KG1 (cell line): ENCODE measurements at places on chromosomes 1 and 21.

- DNase-seq = no peak
These were observed 1.4 kb downstream of the ZMYND12 start for GRCh38 chr1:42454403-42454802.

GRCh38 chr1:191707288-191707687 is 451.0 kb upstream of the RGS18 start:
- DNase-seq = no peak

DNA sequence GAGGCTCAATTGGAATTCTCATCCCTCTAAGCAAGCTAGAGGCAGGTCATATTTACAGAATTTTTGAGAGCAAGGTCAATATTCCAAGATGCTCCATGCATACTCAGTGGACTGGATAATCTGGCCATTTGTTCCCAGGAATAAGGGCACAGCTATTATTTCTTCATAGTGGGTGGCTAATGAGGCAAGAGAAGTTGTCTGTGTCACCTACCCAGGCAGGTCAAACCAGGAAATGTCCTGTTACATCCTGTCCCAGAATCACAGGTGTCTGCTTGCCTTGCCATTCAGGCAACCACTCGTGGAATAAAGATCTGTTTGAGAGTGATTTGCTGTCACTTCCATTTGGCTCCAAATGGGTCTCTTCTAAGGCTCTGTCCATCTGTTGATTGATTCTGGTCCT is 85.2 kb upstream of the ZP4 start:
- DNase-seq = no peak

GRCh38 chr1:22749919-22750684 is 39.5 kb downstream of the EPHB2 start:
- peak; percentile 6 for DNase-seq

DNA sequence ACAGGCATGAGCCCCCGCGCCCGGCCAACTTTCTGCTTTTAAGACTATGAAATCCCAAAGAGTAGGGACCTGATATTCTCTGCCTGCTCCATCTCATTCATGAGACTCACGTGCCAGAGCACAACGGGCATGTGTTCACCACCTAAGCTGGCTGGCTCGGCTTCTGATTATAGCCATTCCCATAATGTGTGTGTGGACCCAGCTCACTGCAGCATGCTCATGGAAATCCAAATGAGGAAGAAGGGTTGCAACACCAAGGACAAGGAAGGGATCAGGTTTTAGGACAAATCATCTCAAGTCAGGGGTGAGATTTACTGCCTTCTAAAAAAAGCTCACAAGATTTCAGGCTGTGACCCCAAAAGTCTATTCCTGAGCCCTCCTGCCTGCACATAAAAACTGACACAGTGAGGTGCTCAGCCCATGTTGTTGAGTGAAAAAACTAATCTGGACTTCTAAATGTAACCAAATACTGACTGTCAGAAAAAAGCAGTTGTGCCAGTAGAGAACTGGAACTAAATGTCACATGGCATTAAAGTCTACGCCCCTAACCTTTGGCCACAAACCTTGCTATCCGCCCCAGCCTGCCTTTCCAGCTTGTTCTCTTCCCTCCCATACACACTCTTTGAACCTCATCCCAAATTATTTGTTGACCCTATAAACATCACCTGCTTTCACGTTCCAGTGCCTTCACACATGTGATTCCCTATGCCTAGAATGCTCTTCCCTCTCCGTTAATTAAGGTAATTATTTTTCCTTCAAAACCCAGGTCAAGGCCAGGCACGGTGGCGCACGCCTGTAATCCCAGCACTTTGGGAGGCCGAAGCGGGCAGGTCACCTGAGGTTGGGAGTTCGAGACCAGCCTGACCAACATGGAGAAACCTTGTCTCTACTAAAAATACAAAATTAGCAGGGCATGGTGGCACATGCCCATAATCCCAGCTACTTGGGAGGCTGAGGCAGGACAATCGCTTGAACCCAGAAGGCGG is 9.1 kb upstream of the COA7 start:
- DNase-seq = no peak

- DNase-seq = no peak
These were observed 240.0 kb downstream of the DYRK1A start for GRCh38 chr21:37606549-37606948.

DNA sequence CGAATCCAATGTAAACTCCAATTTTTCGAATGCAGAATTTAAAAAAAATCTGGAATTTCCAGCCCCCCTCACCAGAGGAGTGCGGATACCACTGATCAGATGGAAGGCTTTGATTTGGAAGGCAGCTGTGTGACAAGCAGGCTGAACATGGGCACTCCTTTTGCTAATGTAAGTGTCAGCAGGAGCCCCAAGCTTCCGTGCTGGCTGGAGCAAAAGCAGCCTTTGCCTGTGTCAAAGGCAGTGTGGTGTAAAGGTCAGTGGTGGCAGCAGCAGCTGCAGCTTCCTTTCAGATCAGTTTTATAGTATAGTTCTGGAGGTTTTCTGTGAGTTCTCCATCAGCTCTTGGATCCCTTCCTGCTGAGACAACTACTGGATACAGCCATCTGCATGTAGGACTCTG is 259.9 kb downstream of the CTH start:
- DNase-seq = no peak

DNA sequence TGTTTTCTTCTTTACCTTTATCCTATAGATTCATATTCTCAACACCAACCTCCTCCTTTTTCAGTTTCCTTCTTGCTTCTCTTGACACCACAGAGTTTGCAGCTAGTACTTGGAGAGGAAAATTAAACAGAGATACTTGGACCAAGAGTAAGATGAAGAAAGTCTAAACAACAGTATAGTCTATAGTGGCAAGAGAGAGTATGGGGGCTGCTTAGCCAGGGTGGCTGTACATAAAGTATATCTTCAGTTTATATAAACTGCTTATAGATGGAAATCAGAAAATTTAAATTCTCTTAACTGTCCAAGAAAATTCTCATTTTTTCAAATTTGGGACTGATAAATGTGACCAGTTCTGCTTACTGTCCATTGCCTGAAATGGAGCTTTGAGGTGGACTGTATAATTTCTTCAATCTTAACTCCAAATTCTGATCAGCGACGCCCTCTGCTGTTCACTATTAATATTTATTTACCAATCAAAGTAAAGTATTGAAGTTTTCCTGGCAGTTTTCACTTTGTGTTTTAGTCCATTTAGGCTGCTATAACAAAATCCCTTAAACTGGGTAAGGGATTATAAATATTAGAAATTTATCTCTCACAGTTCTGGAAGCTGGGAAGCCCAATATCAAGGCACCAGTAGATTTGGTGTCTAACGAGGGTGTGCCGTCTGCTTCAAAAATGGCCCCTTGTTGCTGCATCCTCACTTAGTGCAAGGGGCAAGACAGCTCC is 14.8 kb upstream of the METTL18 start:
- no peak for DNase-seq

DNA sequence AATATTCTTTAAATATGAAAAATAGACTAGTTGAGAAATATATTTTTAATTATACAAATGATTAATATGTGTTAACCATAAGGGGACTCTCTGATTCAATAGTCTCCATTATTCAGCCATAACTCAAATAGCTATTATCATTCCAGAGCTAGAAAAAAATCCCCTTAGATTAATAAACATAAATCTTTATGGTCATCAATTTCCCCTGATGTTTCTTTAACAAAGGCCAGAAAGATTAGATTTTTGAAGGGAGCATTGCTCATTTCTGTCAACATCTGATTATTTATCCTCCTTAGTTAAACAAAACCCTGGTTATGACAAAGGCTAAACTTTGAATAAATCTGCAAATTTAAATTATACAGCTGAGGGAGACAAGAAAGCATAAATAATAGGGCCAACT is 215.7 kb downstream of the PLA2G4A start:
- DNase-seq = no peak

DNA sequence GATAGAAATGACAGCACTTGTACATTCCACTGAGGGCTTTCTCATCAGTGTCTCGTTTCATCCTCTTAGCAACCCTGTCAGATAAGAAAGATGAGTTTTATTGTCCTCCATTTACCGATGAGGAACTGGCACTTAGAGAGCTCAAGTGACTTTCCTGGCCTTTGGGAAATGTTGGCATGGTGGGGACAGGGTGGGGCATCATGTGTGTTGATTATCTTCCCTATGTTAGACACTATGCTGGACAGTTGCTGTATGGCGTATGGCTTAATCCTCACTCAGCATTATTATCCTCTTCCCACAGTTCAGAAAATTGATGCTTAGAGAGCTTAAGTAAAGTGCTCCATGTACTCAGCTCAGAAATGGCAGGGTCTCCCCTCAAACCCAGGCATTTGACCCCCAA is 163.2 kb downstream of the CAMTA1 start:
- DNase-seq = no peak

GRCh38 chr1:207866471-207867135 is 44.3 kb downstream of the CD34 start:
- DNase-seq = no peak

DNA sequence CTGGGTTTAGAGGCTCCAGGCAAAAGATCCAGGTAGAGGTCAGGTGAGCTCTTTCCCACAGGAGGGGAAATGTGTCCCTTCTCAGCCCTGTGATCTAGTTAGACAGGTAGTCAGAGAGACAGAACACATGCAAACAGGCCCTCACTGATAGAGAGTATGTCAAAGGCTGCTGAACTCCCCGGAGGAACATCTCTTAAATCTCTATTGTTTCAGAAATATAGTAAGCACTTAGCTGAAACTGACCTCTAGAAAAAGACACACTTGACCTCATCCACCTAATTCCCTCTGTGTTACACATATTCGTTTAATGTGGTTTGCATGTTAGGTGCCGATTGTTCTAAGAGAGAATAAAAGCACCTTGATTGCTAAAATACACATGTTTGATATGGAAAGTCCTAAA is 23.3 kb downstream of the SUSD4 start:
- no peak for DNase-seq

GRCh38 chr1:12573015-12573825 is 44.8 kb downstream of the DHRS3 start:
- no peak for DNase-seq

- peak; percentile 62 for DNase-seq
These were observed at the start of gene SAMD13 for GRCh38 chr1:84301004-84301784. SAMD13 (plus strand) TSS chr1:84301708; CDS start chr1:84303235, 1,527 bp downstream.

DNA sequence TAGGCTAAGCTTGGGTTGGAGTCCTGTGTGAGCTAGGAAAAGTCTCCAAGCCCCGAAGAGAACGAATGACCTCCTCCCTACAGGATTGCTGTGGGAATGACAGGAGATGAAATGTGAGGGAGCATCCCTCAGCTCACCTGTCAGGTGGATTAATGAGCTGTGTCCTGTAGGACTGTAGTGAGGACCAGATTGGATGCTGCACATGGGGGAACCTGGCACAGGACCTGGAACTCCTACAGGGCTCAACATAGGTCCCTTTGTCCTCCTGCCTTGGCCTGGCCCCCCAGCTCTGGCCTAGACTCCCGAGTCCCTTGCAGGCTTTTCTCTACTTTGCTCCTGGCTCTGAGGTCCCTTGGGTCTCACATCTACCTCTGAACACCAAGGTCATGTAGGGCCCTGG is 155.7 kb downstream of the PTPRU start:
- no peak for DNase-seq

- DNase-seq = no peak
These were observed 26.2 kb downstream of the NEK2 start for GRCh38 chr1:211648980-211649934.

GRCh38 chr1:57874418-57874877 is 450.6 kb upstream of the DAB1 start:
- DNase-seq = no peak

DNA sequence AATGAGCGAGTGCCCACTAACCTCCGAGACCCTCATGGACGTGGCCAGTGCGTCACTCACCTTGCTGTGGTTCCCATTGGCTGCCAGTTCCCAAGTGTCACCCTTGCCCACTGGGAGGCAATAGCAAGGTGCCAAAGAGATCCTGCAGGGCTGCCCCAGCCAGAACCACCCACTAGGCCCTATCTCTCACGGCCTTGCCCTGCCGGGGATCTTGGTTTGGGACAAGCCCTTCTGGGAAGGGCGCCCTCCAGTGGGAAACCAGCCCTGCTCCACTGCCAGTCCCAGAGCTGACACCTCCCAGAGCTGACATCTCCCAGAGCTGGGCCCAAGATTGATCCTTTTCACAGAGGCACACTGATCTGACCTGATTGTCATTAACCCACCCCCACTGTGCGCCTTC is 2.1 kb upstream of the SELENON start:
- no peak for DNase-seq

DNA sequence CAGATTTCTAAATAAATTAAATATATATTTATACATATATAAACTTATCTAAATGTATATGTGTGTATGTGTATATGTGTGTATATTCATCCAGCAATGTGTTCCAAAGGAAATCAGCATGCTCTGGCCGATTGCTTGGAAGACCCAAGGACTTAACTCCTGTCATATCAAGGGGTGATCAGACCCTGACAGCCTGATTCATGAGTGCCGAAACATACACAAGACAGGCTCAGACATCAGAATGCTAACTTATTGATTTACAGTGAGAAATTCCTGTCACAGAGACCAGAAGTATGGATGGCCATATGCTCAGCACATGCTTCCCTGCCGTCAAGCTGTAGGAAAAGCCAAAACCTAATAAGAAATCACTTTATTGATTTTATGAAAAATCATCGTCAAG is 545.1 kb upstream of the NR5A2 start:
- no peak for DNase-seq

GRCh38 chr1:57293214-57293613 is 130.6 kb downstream of the DAB1 start:
- DNase-seq = no peak

- DNase-seq = no peak
These were observed 81.0 kb upstream of the IVNS1ABP start for GRCh38 chr1:185398022-185398421.

DNA sequence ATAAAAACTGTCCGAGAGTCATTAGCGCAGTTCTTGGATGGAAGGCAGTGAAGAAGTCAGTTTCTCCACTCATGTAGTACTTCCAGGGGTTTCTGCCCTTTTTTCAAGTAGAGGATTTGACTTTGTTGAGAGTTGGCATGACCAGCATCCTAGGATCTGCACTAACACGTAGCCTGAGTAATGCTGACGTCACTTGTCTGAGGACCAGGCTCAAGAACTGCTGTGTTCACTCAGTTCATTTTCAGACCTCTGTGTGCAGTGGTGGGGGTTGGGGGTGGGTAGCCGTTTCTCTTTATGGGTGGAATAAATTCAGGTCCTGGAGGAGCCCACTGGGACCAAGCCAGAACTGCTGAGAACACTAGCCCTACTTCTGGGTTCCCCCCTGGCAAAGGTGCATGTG is 53.3 kb downstream of the MRPS6 start:
- DNase-seq = no peak

DNA sequence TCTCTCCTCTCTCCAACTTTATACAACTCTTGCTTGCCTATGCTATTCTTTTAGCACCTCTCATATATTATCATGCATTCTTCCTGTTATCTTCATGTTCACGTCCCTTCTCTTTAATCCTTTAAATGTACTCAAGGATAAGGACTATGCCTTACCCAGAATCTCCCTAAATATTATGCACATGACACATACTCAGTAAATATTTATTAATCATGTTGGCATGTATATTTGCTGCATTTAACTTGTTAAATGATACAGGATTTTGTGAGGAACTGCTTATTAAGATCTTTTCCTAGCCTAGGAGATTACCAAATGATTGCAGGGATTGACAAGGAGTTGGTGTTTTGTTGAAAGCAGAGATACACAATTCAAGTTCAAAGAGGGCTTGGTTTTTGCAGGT is 109.4 kb downstream of the RGS2 start:
- DNase-seq = no peak
